Left cardiac atrium (tissue), 4 donors: ENCODE measurements at places on chromosomes 16 and 17. TPM values are rescaled to one million over a fixed set of nuclear protein-coding genes. Genes with fewer than 3 reads are reported as not detected.

DNA sequence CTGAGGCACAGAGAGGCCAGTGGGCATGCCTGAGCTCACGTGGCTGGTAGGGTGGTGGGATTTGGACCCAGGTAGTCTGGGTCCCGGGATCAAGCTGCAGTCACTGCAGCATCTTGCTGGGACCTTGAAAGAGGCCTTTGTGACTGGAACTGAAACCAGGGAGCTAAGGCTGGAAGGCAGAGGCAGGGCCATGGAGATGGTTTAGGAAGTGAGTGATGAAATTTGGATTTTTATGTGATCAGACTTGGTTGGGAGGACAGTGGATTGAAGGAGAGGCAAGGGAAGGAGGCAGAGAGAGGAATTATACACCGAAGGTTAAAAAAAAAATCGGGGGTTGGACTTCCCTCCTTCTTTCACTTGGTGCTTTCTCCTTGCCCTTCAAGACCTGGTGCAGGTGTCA lies 255.4 kb upstream of the CACNG5 start:
- no peak for DNase-seq

DNA sequence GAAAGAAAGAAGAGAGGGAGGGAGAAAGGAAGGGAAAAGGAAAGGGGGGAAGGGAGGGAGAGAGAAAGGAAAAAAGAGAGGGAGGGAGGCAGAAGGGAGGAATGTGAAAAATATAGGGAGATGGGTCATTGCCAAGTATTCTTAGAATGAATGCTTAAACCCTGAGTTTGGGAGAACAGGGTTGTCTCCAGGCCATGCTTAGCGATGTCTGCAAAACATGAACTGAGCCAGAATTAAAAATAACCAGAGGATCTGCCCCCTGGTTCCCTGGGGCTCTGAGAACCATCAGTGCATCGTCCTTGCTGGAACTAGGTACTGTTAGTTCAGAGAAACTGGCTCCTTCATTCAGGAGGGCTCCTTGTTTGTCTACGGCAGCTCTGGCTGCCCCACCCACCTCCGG lies 170.4 kb downstream of the IRX5 start:
- no peak for DNase-seq

DNA sequence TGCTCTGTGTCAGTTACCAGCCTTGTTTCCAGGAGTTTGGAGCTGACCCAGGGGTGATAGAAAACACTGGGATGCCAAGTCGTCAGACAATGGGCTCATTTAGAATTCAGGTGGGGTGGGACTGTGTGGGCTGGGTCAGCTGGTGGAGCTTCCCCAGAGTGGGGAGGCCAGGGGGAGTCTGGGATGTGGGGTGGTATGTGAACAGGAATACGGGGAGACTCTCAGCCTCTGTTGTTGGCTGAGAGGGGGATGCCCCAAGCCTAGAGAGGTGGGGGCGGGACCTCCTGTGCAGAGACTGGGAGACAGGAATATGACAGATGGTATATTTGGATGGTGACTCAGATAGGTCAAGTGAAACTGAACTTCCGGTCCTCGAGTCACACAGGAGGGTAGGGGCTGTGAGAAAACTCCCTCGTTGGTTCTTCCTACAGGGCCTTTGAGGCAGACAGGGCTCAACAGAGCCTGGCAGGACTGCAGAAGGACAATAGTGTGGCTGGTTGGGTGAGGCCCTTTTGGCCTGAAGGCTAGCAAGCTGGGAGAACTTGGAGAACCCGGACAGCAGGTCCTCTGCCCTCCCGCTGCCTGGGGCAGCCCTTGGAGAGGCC lies 23.7 kb downstream of the CDH1 start:
- no peak for DNase-seq

DNA sequence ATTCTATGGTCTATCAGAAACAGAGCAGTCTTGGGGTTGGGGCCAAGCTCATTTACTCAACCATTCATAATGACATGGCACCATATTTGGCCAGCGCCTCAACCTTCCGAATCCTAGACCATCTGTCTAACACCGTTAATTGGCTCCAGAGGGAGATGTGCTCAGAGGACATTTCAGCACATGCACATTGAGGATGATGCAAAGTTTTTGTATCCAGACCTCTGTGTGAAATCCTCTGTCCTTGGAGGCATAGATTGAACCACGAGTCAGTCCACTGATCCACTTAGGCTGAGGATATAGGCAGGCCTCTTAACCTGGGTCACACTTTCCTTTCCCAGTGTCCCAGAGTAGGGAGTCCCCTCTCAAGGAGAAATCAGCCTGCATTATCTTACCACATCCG lies 85.5 kb downstream of the SHISA6 start:
- DNase-seq, result no peak

- DNase-seq, result no peak
Measured at GRCh38 chr17:15485045-15485444, 17.6 kb upstream of the CDRT4 start.

- no peak for DNase-seq
Measured at GRCh38 chr16:80259290-80259805, 281.4 kb upstream of the DYNLRB2 start.

DNA sequence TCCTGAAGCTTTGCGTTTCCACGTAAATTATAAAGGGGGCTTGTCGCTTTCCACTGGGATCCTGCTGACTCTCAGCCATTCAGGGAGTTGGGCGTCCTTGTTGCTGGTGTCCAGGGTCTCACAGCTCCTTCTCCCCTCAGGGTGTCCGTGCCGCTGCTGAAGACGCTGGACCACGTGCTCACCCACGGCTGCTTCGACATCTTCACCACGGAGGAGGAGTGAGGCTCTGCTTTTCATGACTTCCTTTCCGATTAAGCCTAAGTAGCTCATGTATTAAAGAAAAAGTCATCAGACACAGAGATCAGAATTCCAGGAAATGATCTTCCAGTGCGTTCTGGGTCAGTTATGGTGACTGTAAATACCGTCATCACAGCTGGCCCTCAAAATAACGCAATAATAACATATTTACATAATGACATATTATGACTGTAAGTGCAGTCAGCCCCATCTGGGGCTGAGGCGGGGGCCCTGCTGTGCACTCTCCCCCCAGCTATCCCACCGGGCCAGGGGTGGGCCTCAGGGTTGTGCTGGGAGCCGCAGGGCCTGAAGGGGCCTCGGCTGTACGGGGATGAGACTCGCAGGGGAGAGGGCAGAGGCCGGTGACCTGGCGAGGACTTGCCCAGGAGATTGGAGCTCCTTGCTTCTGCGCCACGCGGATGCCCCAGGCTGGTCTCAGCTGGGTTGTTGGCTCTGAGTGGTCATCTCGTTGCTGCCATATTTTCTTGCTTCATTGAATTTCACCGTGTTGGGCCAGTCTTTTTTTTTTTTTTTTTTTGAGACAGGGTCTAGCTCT lies 92.9 kb upstream of the ZNF750 start:
- peak; percentile 12 for DNase-seq

GRCh38 chr17:79826204-79826680 lies 13.0 kb downstream of the CBX4 start:
- DNase-seq, result no peak

- no peak for DNase-seq
Measured at GRCh38 chr17:30429155-30429554, 48.1 kb upstream of the GOSR1 start.

GRCh38 chr16:88087517-88087877 lies 136.3 kb downstream of the BANP start:
- no peak for DNase-seq

DNA sequence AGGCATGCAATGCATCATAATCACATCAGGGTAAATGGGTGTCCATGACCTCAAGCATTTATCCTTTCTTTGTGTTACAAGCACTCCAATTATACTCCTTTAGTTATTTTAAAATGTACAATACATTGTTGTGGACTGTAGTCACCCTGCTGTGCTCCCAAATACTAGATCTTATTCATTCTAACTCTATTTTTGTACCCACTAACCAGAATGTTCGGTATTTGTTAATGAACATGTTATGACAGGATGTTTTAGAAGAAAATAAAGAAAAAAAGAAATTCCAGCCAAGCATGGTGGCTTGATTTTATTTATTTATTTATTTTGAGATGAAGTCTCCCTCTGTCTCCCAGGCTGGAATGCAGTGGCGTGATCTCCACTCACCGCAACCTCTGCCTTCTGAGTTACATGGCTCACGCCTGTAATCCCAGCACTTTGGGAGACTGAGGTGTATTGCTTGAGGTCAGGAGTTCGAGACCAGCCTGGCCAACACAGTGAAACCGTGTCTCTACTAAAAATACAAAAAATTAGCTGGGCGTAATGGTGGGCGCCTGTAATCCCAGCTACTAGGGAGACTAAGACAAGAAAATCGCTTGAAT lies 1.8 kb upstream of the NDE1 start:
- DNase-seq, result no peak

DNA sequence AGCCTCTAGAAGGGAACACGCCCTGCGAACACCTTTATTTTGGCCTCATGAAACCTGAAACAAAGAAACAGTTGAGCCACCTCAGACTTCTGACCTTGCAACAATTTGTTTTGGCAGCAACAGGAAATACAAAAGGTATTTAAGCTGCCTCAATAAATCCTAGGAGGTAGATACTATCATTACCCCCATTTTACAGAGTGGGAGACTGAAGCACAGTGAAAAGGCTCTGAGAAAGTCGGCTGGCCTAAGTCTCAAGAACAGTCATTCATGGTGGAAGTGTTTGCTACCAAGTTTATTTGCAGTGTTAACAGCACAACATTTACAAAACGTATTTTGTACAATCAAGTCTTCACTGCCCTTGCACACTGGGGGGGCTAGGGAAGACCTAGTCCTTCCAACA lies 19.0 kb downstream of the RND2 start:
- DNase-seq, result no peak

- no peak for DNase-seq
Measured at GRCh38 chr17:70107904-70108565, 33.0 kb downstream of the KCNJ16 start.

DNA sequence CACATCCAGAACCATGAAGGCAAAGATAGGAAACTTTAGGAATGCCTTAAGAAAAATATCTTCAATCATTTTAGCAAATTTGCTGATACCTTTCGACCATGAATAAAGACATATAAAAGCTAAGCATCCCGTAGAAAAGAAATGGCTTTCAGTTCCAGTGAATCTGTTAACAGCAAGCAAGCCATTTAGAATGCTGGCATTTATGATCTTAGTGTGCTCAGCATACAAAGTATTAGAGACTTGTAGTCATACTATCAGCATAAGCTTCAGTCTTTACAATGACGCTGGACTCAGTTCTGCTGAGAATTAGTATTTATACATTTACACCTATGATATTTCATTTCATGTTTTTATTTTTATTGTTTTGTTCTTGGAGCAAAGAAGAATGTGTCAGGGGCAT lies 38.7 kb downstream of the VAT1L start:
- DNase-seq, result no peak

- DNase-seq, result no peak
Measured at GRCh38 chr16:73427164-73427563, 379.2 kb upstream of the ZFHX3 start.

- no peak for DNase-seq
Measured at GRCh38 chr17:60258313-60258712, 108.5 kb downstream of the CA4 start.

- no peak for DNase-seq
Measured at GRCh38 chr17:11049539-11049938, 191.5 kb upstream of the SHISA6 start.

DNA sequence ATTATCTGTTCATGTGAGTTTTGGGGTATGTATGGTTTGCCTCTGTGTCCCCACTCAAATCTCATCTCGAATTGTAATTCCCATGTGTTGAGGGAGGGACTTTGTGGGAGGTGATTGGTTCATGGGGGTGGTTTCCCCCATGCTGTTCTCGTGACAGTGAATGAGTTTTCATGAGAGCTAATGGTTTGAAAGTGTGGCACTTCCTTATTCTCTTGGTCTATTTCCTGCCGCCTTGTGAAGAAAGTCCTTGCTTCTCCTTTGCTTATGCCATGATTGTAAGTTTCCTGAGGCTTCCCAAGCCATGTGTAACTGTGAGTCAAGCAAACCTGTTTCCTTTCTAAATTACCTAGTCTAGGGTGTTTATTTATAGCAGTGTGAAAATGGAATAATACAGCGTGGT lies 128.1 kb upstream of the HS3ST4 start:
- no peak for DNase-seq

DNA sequence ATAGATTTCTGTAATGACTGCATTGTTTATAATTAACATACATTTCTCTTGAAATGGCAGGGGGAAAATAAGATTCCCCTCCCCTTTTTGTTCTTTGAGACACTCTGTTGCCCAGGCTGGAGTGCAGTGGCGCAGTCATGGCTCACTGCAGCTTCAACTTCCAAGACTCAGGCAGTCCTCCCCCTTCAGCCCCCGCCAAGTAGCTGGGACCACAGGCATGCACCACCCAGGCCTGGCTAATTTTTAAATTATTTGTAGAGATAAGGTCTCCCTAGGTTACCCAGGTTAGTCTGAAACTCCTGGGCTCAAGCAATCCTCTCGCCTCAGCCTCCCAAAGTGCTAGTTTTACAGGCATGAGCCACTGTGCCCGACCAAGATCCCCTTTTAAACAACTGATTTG lies 67.7 kb downstream of the KATNIP start:
- no peak for DNase-seq

DNA sequence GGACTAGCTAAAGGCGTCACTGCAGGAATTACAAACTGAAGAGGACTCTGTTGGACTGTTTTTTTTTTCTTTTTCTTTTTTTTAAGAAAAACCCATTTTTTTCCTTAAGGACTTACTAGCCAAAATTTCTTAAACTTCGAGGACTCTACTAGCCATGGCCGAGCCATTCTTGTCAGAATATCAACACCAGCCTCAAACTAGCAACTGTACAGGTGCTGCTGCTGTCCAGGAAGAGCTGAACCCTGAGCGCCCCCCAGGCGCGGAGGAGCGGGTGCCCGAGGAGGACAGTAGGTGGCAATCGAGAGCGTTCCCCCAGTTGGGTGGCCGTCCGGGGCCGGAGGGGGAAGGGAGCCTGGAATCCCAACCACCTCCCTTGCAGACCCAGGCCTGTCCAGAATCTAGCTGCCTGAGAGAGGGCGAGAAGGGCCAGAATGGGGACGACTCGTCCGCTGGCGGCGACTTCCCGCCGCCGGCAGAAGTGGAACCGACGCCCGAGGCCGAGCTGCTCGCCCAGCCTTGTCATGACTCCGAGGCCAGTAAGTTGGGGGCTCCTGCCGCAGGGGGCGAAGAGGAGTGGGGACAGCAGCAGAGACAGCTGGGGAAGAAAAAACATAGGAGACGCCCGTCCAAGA lies 878 bp downstream of the HEXIM1 start:
- DNase-seq, result peak; percentile 88

Gene TBC1D28
- not detected for total RNA-seq

Gene DHX38
- total RNA-seq, result 45.3 TPM

Gene C16orf82
- total RNA-seq, result not detected

Gene ABCA5
- 20.7 TPM for total RNA-seq

Gene CCL14
- total RNA-seq, result 7.2 TPM

Gene ELAC2
- total RNA-seq, result 46.7 TPM

Gene DHX58
- 6.7 TPM for total RNA-seq

Gene TIGD7
- total RNA-seq, result 9.8 TPM

Gene TAT
- not detected for total RNA-seq

Gene SLC47A1
- total RNA-seq, result 1.4 TPM

Gene CNEP1R1
- 16.2 TPM for total RNA-seq

Gene CIAO2B
- total RNA-seq, result 92.7 TPM

Gene CFAP97D1
- total RNA-seq, result not detected

Gene ABCC3
- 1.4 TPM for total RNA-seq

Gene TSNAXIP1
- 0.74 TPM for total RNA-seq

Gene OTOP3
- not detected for total RNA-seq

Gene RANGRF
- 25.7 TPM for total RNA-seq

Gene CCDC200
- total RNA-seq, result not detected
